ENCODE measurements at places on chromosomes 1 and 21. TPM values are rescaled to one million over a fixed set of nuclear protein-coding genes. Genes with fewer than 3 reads are reported as not detected.

Gene SPATA21
- not detected for total RNA-seq

Gene CFAP45
- total RNA-seq, result 2.2 TPM

Gene HOOK1
- total RNA-seq, result not detected

Gene NHLH1
- total RNA-seq, result not detected

Gene HPCAL4
- total RNA-seq, result 0.10 TPM

Gene NUCKS1
- total RNA-seq, result 176 TPM

Gene RIT1
- total RNA-seq, result 24.9 TPM

Gene MROH9
- total RNA-seq, result not detected

Gene PI4KB
- 26.4 TPM for total RNA-seq

Gene EFNA4
- total RNA-seq, result 5.8 TPM

Gene SLC1A7
- total RNA-seq, result not detected

Gene AQP10
- not detected for total RNA-seq

Gene GBP3
- total RNA-seq, result 61.8 TPM

Gene TTLL7
- 12.0 TPM for total RNA-seq

Gene C4BPA
- total RNA-seq, result not detected

Gene RUNX3
- total RNA-seq, result 9.5 TPM

Gene LAMTOR2
- total RNA-seq, result 102 TPM

Gene GJA9
- total RNA-seq, result not detected

Gene FCGR1A
- not detected for total RNA-seq
